Stimulated activated CD4-positive, alpha-beta T cell treated with anti-CD3 and anti-CD28 coated beads, Interleukin-1b, Interleukin-23, amount 100 ng/mL, for 1 hour (primary cell): ENCODE measurements at places on chromosomes 4 and X.

DNA sequence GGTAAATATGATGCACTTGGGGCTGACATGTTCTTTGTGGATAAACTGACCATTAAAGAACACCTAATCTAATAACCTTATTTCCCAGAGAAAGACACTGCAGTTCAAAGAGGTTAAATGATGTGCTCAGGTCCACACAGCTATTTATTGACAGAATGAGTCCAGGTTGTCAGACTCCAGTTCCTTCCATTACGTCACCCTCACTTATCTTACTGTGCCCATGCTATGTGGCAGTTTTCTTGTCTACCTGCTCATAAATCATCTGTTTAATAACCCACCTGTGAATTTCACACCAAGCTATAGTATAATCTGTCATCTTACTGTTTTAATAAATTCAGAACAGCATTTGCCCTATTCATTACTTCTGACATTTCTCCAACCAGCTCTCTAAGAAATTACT lies 36.7 kb downstream of the QRFPR start:
- DNase-seq = no peak

DNA sequence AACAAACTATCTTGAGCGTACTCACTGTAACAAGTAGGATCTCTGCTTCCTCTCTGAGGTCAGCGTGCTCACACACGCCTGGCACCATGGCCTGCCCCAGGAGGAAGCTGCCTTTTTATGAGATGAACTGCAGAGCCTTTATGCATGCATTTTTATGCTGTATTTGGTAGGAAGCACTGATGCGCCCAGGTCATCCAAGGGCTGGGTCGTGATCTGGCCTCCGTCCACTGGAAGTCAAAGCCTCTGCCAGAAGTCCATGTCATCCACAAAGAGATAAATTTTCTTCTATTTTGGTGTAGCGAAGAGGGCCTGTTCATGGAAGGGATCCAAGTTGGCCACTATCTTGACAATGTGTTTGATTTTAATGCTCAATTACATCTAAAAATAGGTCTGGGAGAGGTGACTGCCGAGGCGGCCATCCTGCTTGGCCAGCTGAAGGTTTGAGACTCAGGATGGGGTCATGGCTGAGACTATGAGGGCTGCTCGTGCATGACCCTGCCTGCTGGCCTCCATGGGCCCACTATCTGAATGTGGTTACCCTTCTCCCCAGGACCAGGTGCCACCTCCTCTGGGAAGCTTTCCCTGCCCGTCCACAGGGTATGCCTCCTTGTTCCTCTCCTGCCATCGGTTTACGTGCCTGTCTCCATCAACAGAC lies 50.3 kb downstream of the HTRA3 start:
- DNase-seq = no peak

DNA sequence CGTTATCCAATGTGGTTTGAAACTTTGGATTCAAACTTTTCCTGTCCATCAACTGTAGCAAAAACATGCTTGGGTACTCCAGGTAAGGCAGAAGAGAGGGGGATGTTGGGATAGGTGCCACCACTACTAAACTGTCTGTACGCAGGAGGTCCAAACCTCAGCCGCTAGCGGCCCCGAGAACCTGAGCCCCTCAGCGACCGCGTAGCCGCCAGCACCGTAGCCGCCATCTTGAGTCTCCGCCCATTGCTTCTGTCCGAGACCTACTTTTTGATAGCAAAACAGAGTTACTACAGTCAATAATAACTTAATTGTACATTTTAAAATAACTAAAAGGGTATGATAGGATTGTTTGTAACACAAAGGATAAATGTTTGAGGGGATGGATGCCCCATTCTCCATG lies 119.9 kb upstream of the GRID2 start:
- no peak for DNase-seq

DNA sequence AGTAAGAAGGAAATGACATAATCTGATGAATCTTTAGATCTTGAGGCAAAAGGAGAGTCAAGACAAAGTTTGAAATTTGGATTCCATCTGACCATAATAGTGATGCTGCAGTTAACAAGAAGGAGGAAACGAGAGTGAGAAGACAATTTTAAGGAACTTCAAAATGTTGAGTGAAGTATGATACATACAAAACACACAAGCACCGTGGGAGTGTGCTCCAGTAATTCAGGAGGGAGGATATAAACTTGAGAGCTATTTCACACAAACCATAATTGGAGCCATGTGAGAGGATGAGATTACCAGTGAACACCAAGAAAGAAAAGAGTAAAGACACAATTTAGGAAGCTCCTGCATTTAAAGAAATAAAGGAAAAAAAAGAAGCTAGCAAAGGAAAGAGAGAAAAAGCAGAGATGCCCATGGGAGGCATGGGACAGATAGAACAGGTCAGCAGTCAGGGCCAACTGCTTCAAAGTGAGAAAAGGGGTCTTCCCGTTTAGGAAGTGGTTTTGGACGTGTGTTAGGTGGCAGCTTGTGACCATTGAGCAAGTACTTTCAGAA lies 150.7 kb upstream of the SLC7A11 start:
- DNase-seq = no peak

GRCh38 chr4:67765401-67765800 lies 11.2 kb upstream of the GNRHR start:
- DNase-seq = no peak

DNA sequence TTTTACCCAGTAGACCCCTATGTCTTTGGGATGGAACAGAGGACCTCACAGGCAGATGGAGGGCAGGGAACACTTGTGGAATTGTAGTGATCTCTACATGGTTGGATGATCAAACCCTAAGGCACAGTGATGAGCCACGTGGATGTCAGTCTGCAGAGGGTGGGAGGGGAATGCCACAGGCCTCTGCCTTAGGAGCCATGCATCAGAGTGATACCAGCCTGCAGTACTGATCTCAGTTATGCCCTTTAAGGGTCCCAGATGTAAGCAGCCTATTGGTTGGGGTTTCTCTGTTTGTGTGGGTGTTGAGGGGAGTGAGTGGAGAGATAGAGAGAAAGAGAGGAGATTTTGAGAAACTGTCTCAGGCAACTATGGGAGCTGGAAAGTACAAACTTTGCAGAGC lies 39.9 kb upstream of the XAGE1B start:
- no peak for DNase-seq
